A549 treated with CpdA at 1 μM for 4 hours (cell line): ENCODE measurements at places on chromosomes 2 and 18. TPM values are rescaled to one million over a fixed set of nuclear protein-coding genes. Genes with fewer than 3 reads are reported as not detected.

The TMEM247 gene
- not detected in 5 replicates for total RNA-seq

The NPAS2 gene
- total RNA-seq = 77.0 to 119 TPM (median 107 TPM) in 5 replicates

The MAL gene
- 0.10 to 0.14 TPM in 2 of 5 replicates, not detected in the others for total RNA-seq

The LIMS3 gene
- not detected in 5 replicates for total RNA-seq

The CDKL4 gene
- total RNA-seq = not detected in 5 replicates

The HOXD3 gene
- 0.15 to 0.35 TPM (median 0.27 TPM) in 4 of 5 replicates, not detected in the other for total RNA-seq

The CABLES1 gene
- 11.1 to 12.6 TPM (median 12.3 TPM) in 5 replicates for total RNA-seq

The MARCHF4 gene
- 53.4 to 70.8 TPM (median 57.2 TPM) in 5 replicates for total RNA-seq

The UGT1A6 gene
- 0.81 to 1.6 TPM (median 1.2 TPM) in 5 replicates for total RNA-seq

The STARD6 gene
- total RNA-seq = 0.22 TPM in 1 of 5 replicates, not detected in the others

The CD8B2 gene
- not detected in 5 replicates for total RNA-seq

The PIEZO2 gene
- total RNA-seq = 0.41 to 0.79 TPM (median 0.58 TPM) in 5 replicates

The CREG2 gene
- total RNA-seq = 5.9 to 9.7 TPM (median 7.8 TPM) in 5 replicates

The TXNDC2 gene
- 0.10 to 0.35 TPM (median 0.21 TPM) in 5 replicates for total RNA-seq

The SLC16A14 gene
- total RNA-seq = 0.83 to 1.5 TPM (median 1.2 TPM) in 5 replicates

The MAP3K19 gene
- not detected in 5 replicates for total RNA-seq

The SPDYA gene
- 0.18 to 0.26 TPM (median 0.24 TPM) in 4 of 5 replicates, not detected in the other for total RNA-seq

The TCF7L1 gene
- 5.9 to 9.0 TPM (median 7.8 TPM) in 5 replicates for total RNA-seq

The RAX gene
- total RNA-seq = not detected in 5 replicates

The TACR1 gene
- total RNA-seq = 0.09 to 0.35 TPM (median 0.15 TPM) in 5 replicates

The FBXO48 gene
- total RNA-seq = 0.54 to 0.76 TPM (median 0.61 TPM) in 5 replicates

The STRN gene
- 12.1 to 18.5 TPM (median 17.3 TPM) in 5 replicates for total RNA-seq

The PFN4 gene
- total RNA-seq = 1.0 to 1.7 TPM (median 1.2 TPM) in 5 replicates

The SRD5A2 gene
- total RNA-seq = 0.02 to 0.04 TPM in 2 of 5 replicates, not detected in the others

The OTX1 gene
- 2.7 to 4.9 TPM (median 3.5 TPM) in 5 replicates for total RNA-seq

The PLEK gene
- total RNA-seq = 0.01 TPM in 1 of 5 replicates, not detected in the others

The OTOS gene
- not detected in 5 replicates for total RNA-seq

The PPM1B gene
- total RNA-seq = 25.0 to 35.4 TPM (median 31.0 TPM) in 5 replicates

The IL1B gene
- total RNA-seq = 0.09 to 0.40 TPM (median 0.24 TPM) in 5 replicates

The ZBTB7C gene
- total RNA-seq = 0.03 to 0.10 TPM (median 0.06 TPM) in 5 replicates

The ASPRV1 gene
- 0.16 to 0.40 TPM (median 0.29 TPM) in 5 replicates for total RNA-seq

The POTEI gene
- 0.01 TPM in 1 of 5 replicates, not detected in the others for total RNA-seq

The INO80C gene
- 20.9 to 25.7 TPM (median 23.4 TPM) in 5 replicates for total RNA-seq

The DHRS9 gene
- total RNA-seq = 3.1 to 4.2 TPM (median 3.6 TPM) in 5 replicates

The SULT1C4 gene
- total RNA-seq = 0.02 TPM in 1 of 5 replicates, not detected in the others

The CYP26B1 gene
- 11.2 to 16.8 TPM (median 14.4 TPM) in 5 replicates for total RNA-seq

The ITGB6 gene
- 0.84 to 2.4 TPM (median 1.1 TPM) in 5 replicates for total RNA-seq

The PLGLB2 gene
- total RNA-seq = 0.14 to 0.41 TPM (median 0.29 TPM) in 4 of 5 replicates, not detected in the other

The DNAH7 gene
- total RNA-seq = 0.76 to 1.5 TPM (median 0.81 TPM) in 5 replicates

The PAX3 gene
- not detected in 5 replicates for total RNA-seq

The TIMM21 gene
- 53.5 to 69.7 TPM (median 62.0 TPM) in 5 replicates for total RNA-seq

The HOXD8 gene
- total RNA-seq = 4.5 to 6.6 TPM (median 5.4 TPM) in 5 replicates

The GNLY gene
- total RNA-seq = 0.17 to 0.49 TPM in 2 of 5 replicates, not detected in the others

The TUBA4B gene
- 0.23 to 0.57 TPM (median 0.27 TPM) in 5 replicates for total RNA-seq

The C2orf74 gene
- total RNA-seq = 15.9 to 23.9 TPM (median 16.7 TPM) in 5 replicates

The KCNJ13 gene
- total RNA-seq = not detected in 5 replicates

The ALLC gene
- 0.06 TPM in 1 of 5 replicates, not detected in the others for total RNA-seq

The NT5C1B gene
- total RNA-seq = not detected in 5 replicates

The SALL3 gene
- total RNA-seq = not detected in 5 replicates

The CLK1 gene
- total RNA-seq = 36.0 to 52.1 TPM (median 41.7 TPM) in 5 replicates

The AQP12B gene
- not detected in 5 replicates for total RNA-seq
